ENCODE measurements at places on chromosomes 13 and 19. TPM values are rescaled to one million over a fixed set of nuclear protein-coding genes. Genes with fewer than 3 reads are reported as not detected.

ZNF253 gene
- polyA plus RNA-seq, result 14.0 TPM

ZNF799 gene
- polyA plus RNA-seq, result 1.3 TPM

C19orf53 gene
- 364 TPM for polyA plus RNA-seq

MEIS3 gene
- 0.31 TPM for polyA plus RNA-seq

SPC24 gene
- polyA plus RNA-seq, result not detected

FBXO17 gene
- polyA plus RNA-seq, result 1.7 TPM

ZNF442 gene
- polyA plus RNA-seq, result 1.5 TPM

RNF17 gene
- not detected for polyA plus RNA-seq

RASAL3 gene
- not detected for polyA plus RNA-seq

ZNF441 gene
- polyA plus RNA-seq, result 16.6 TPM

EGLN2 gene
- 34.4 TPM for polyA plus RNA-seq

CD70 gene
- polyA plus RNA-seq, result not detected

ZNF888 gene
- 0.38 TPM for polyA plus RNA-seq

TLE2 gene
- 0.98 TPM for polyA plus RNA-seq

DCT gene
- polyA plus RNA-seq, result 0.04 TPM

ZNF492 gene
- not detected for polyA plus RNA-seq

PSG11 gene
- not detected for polyA plus RNA-seq

SHD gene
- polyA plus RNA-seq, result not detected
